HCT116 (cell line): ENCODE measurements at places on chromosomes 7 and 10.

DNA sequence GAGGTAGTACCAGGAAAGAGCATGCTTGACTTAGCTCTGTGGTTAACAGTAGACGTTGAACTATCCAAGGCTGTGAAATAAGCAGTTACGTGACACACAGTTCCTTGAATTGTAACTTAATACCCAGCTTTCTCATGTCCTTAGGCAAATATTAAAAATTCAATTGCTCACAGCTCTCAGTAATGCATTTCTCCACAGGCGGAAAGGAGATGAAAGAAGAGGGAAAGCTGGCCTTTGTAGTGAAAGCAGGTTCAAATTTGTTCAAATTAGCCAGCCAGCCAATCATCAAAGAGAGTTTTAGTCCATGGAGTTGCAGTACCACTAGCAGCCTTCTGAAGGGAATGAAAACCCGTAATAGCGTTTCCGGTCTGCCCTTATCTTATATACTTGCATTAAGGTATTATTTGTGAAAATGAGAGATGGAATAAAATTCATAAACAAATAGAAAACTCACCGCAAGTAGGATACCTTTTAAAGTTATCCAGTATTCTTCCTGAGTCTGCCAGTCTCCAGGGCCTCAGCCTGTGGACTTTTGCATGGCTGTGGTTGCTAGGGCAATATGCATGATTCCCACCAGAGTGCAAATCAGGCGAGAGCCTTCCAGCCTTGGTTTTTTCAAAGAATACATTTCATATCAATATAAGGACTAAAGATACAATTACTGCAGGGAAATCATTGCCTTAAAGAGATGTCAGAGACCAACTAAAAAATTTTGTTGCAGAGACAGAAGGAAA lies 795.5 kb downstream of the TNS3 start:
- H3K27me3 ChIP-seq = no peaks in the 10 kb centered on the region
- 0 out of 2 replicates have a peak, but pooled peaks cover 2% of the 10 kb centered on the region for H3K4me1 ChIP-seq
- no peak overlapping the region for H3K4me3 ChIP-seq
- H3K27ac ChIP-seq = no peak overlapping the region

DNA sequence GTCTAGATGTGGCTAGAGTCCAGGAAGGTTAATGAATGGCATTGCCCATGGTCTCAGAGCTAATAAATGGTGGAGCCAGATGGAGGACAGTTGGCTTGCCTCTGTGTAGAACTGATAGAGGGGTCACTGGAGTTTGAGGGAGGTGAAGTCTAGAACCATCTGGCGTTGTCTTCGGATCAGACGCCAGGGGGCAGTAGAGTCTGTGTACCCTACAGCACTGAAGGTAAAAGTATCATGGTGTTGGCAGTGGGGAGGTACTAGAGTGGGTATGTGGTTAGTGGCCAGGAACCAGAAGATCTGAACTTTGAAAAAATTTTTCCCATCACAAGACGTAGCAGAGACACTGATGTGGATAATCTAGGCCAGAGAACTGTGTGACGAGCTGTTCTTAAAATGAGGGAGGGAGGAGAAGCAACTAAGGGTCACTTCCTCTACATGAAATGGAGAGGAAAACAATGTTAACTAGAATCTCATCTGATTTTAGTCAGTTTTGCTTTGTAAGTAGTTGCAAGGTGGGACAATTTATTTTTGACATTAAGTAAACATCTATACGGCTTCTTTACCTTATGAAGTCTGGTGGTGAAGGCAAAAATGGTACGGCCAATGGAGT lies 227.9 kb upstream of the PRSS58 start:
- H3K4me3 ChIP-seq = no peak overlapping the region
- H3K4me1 ChIP-seq = peaks cover 3% of the 10 kb centered on the region; the same call in 1 of the 2 replicates
- no peaks in the 10 kb centered on the region for H3K36me3 ChIP-seq
- H3K27ac ChIP-seq = no peak overlapping the region

GRCh38 chr7:130935564-130936157 lies 201.7 kb upstream of the KLF14 start:
- H3K4me3 ChIP-seq = no peak overlapping the region
- peak overlapping the region; percentile 85 for H3K27ac ChIP-seq
- no peak for DNase-seq
- H3K4me1 ChIP-seq = peaks cover 98% of the 10 kb centered on the region
- no peaks in the 10 kb centered on the region; the same call in 1 of the 2 replicates for H3K36me3 ChIP-seq

DNA sequence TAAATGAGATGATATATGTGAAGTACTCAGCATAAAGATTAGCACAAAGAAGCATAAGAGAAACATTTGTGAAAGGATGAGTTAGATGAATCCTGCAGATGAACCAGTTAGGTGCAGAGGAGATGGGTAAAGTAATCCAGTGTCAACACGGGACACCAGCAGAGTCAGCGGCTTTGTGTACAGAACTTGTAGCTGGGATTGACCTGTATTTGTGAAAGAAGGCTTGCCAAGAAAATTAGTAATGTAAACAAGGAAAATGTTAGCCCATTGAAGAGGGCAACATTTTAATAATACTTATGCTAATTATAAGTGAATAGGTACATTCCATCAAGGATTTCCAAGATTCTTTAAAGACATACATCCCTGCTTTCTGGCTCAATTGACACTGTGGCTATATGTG lies 255.7 kb downstream of the PTEN start:
- no peaks in the 10 kb centered on the region for H3K36me3 ChIP-seq
- H3K4me3 ChIP-seq = no peak overlapping the region
- H3K4me1 ChIP-seq = no peaks in the 10 kb centered on the region
- H3K27me3 ChIP-seq = no peaks in the 10 kb centered on the region

GRCh38 chr7:63012633-63013183 lies 985.9 kb upstream of the ZNF722 start:
- H3K27ac ChIP-seq = no peak overlapping the region
- no peaks in the 10 kb centered on the region; the same call in 1 of the 2 replicates for H3K36me3 ChIP-seq
- H3K27me3 ChIP-seq = no peaks in the 10 kb centered on the region
- no peak overlapping the region for H3K4me3 ChIP-seq
- no peak for DNase-seq

GRCh38 chr7:100124301-100125230 lies 2.2 kb upstream of the MBLAC1 start:
- H3K4me1 ChIP-seq = peaks cover 33% of the 10 kb centered on the region
- no peak for DNase-seq
- peak overlapping the region; percentile 87 for H3K4me3 ChIP-seq
- no peaks in the 10 kb centered on the region for H3K27me3 ChIP-seq
- H3K36me3 ChIP-seq = no peaks in the 10 kb centered on the region

- no peaks in the 10 kb centered on the region for H3K4me1 ChIP-seq
- no peak overlapping the region for H3K4me3 ChIP-seq
- no peak for DNase-seq
- H3K27me3 ChIP-seq = no peaks in the 10 kb centered on the region
- H3K36me3 ChIP-seq = no peaks in the 10 kb centered on the region
- H3K27ac ChIP-seq = no peak overlapping the region
Measured at GRCh38 chr7:137036768-137037167, 168.3 kb downstream of the CHRM2 start.

DNA sequence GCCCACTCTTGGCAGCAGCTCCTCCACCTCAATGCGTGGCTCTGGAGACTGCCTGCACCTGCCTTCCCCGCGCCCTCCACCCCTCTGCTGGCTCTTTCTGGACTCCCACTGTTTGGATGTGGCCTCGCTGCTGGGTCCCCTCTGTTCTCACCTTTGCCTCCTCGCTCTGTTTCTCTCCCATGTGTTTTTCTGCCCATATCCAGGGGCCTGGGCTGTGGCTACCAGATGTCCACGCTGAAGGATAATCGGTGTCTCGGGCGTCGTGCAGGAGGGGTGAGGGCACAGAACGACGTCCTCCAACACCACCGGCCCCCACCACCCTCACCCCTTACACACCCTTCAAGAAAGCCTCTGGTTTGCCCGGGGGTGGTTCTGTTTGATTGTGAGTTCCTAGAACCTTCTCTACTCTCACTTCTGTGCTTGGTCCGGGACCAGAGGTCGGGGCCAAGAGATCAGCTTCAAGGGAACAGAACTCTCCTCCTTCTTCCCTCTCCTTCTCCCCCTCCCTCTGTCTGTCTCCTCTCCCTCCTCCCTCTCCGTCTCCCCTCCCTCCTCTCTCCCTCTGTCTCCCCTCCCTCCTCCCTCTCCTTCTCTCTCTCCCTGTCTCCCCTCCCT lies 31.7 kb downstream of the AP5Z1 start:
- no peaks in the 10 kb centered on the region for H3K4me1 ChIP-seq
- H3K36me3 ChIP-seq = no peaks in the 10 kb centered on the region
- no peak for DNase-seq
- H3K27ac ChIP-seq = no peak overlapping the region

GRCh38 chr7:92889081-92889480 lies 52.7 kb upstream of the CDK6 start:
- no peak overlapping the region for H3K27ac ChIP-seq
- DNase-seq = no peak
- no peaks in the 10 kb centered on the region for H3K27me3 ChIP-seq

- no peaks in the 10 kb centered on the region for H3K4me1 ChIP-seq
- no peak for DNase-seq
Measured at GRCh38 chr10:130206216-130206737, 70.1 kb downstream of the GLRX3 start.

DNA sequence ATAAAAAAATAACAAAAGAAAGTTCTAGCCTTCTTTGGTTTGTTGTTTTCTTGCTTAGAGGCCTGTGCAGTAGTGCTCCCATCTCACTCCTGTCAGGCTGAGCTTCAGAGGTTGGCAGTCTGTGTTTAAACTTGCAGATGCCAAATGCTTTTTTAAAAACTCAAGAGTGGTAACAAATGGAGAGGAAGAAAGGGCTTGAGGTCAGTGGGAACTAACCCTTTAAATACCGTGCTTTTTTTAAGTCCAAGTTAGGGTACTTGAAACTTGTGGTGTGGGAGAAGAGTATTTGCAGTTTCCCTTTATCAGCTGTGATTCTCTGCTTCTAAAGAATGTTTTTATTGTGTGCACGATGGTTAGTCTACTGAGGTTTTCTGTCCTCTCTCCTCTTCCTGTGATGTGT lies 29.4 kb downstream of the ZRANB1 start:
- no peak overlapping the region for H3K27ac ChIP-seq
- no peak for DNase-seq
- H3K4me3 ChIP-seq = no peak overlapping the region
- H3K4me1 ChIP-seq = no peaks in the 10 kb centered on the region
